C1 segment of cervical spinal cord (tissue), 14 donors: ENCODE measurements at places on chromosomes 2 and 18.

DNA sequence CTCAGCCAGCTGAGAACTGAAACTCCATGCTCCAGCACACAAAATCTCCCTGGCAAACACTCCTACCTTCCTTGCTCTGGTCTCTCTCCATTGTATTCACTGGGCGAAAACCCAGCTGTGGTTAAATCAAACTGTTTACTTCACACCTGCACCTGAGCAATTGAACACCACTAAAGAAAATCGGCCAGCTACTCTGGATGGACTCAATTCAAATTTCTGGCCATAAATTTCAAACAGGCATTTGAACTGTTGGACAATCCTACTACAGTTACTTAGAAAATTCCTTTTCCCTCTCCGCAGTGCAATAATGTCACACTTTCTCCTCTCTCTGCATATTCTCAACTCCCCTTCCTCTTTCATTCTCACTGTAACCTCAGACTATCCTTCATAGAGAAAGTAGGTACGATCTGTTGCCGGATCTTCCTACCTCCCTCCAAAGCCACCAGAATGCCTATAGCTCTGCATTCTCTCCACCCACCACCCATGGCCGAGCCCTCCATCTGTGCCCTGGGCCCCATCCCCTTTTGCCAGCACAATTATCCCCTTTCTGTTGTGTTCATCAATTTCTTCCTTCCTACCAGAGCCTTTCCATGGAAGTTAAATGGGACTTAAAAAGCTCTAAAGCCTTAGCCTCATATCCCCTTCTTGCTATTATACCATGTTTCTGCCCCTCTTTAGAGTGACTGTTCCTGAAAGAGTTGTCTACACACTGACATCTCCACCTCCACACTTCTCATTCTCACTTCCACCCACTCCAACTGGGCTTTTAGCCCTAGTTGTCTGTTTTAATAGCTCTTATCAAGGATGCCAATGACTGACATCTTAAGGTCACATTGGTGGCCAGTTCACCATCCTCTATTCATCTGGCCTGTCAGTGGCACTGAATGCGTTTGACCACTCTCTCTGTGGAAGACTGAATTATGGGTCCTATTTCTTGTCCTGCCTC lies 127.5 kb upstream of the SLC1A4 start:
- DNase-seq: no peak

DNA sequence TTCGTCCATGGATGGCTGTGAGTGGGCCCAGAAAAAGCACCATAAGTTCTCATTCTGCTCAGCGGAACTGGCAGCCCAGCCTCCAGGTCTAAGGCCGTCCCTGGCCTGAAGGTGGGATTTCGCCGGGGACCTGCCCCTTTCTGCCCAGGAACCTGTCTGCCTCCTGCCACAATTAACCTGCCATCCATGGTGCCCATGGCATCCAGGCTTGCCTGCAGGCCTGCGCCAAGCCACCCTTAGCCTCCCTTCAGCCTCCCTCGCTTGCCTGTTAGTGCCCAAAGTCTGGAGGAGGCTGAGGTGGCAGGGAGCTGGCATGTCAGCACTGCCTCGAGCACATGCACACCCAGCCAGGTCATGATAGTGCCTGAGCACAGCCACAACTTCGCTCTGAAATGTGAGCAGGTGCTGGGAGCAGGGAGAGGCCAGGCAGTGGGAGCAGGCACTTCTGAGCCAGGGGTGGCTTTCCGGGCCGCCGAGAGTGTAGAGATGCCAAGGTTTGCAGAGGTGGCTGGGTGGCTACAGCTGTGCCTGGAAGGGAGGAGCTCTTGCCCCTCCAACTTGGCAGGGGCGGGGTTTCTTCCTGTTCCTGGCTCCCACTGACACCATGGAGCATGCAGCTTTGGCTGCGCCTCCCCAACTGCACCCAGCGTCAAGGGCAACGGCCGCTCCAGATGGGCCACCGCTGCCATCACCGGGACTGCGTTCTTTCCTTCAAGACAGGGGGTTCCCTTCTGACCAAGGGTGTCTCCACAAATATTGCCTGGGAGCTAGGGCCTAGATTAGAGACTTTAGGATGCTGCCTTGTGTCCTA lies 648.9 kb upstream of the VRK2 start:
- no peak for DNase-seq

GRCh38 chr2:178882666-178883440 lies 75.6 kb upstream of the TTN start:
- DNase-seq: no peak

DNA sequence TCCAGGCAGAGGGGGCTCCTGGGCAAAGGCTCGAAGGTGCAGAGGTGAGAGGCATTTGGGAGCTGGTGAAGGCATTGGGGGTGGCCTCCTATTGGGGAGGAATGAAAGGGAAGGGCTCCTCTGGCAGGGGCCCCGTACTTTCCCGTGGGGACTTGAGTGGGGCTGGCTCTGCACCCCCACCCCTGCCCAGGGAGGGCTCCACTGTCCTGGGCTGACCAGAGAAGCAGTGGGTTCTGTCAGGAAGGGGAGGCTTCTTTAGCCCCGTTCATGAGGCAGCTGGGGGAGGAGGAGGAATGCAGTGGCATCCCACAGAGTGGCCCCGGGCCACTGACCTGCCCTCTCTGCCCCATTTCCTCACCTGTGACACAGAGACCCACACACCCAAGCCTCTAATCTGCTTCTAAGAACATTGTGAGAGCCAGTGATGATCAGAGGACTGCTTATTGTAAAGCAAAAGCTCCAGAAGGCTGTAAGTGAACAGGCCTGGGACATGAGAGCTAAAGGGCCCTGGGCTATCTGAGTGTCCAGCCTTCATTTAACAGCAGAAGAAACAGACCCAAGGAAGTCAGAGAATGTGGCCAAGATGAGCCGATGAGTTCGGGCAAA lies 38.6 kb upstream of the GPAT2 start:
- no peak for DNase-seq

- no peak for DNase-seq
These were observed 338.9 kb upstream of the SETBP1 start for GRCh38 chr18:44341759-44342158.

- no peak for DNase-seq
These were observed 431.9 kb upstream of the TCF4 start for GRCh38 chr18:56019908-56020307.

- no peak for DNase-seq
These were observed 5.2 kb downstream of the FHOD3 start for GRCh38 chr18:36302676-36303075.

DNA sequence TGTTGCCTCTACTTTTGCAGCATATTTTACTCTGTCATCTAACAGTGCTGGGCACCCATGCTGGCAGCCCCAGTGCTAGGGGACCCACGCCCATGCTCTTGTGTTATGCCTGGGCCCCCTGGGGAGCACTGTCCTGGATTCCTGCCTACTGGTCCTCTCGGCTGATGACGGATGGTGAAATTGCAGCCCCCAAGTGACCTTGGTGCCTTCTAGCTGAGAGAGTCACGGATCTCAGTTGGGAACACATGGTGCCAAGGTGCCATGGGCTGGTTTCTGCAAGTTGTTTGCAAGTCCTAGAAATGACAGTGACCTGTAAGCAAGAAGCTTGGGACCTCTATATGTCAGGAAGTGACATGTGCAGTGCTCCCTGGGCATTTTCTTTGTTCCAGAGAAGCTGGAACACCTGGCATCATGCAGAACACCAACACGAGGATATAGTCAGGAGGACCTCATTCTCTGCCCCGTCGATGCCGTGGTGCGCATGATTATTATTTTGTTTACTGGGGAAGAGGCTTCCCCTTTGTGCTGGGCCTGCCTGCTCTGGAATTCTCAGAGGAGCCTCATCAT lies 187.6 kb downstream of the LDLRAD4 start:
- no peak for DNase-seq

DNA sequence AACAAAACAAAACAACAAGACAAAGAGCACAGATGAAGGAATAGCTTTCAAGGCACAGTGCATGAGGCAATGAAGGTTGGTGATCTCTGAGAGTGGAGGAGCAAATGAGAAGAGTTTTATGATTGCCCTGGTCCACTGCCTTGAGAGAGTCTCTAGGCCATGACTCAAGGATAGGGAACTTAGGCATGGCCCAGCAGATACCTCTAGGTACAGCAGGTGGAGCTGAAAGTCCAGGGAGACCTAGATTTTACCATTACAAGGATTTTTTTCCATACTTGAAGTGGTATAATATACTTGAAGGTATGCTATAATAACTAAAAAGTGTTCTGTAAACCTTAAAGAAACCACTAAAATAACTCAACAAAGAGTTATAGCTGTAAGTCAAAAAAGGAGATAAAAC lies 239.5 kb upstream of the KLHL29 start:
- DNase-seq: no peak

DNA sequence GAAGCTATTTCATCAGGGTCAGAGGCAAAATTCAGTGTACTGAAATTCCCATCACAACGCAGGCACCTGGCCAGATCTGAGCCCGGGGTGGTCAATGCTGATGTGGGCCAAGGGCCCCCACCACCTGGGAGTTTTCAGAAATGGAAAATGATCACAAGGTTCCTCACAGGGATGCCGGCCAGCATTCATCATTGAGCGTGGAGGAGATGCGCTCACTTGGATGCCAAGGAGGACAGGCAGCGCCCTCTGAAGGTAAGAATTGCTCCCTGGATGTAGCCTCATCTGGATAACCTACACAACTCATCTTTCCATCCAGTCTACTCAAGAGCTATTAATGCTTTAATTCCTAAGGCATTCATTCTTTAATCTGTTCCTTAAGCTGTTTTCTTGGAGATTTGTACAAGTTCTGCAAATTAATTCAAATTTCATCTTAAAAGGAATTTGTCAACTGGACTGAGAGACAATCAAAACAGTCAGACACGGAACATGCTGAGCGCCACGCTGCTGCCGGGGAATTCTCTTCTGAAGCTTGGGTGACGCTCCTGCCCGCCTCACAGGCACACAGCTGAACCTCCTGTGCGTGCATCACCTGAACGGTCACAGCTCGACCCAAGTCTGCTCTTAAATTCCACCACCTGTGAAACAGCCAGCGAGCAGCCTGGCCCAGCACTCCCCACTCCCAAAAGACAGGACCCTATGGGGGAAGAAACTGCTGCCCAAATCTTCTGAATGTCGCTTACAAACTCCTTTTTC lies 206.7 kb downstream of the HDAC4 start:
- no peak for DNase-seq

GRCh38 chr2:229001196-229001595 lies 269.9 kb downstream of the PID1 start:
- no peak for DNase-seq

DNA sequence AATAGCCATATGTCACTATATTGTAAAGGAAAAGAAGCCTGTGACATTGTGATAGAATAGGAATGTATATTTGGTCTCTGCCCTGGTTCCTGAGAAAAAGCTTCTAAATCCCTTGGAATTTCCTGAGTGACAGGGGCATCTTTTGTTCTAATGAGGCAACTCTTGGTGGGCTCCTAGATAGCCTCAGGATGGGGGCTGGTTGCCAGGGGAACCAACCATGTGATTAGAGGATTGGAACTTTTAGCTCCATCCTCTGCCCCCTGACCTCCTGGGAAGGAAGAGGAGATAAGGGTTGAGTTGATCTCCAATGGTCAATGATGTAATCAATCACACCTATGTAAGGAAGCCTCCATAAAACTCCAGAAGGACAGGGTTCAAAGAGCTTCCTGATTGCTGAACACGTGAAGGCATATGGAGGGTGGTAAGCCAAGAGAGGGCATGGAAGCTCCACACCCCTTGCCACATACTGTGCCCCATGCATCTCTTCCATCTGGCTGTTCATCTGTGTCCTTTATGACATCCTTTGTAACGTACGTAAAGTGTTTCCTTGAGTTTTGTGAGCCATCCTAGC lies 2.9 kb upstream of the ME2 start:
- DNase-seq: no peak

DNA sequence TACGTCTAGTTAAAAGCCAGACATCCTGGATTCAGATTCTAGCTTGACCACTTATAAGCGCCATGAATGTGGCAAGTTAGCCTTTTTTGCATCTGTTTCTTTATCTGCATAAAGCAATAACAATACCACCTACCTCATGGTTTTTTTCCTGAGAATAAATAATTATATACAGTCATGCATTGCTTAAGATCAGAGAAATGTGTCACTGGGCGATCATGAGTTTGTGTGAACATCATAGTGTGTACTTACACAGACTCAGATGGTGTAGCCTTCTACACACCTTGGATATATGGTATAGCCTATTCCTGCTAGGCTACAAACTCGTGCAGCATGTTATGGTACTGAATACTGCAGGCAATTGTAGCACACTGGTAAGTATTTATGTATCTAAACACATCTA lies 84.7 kb upstream of the PELI1 start:
- no peak for DNase-seq

DNA sequence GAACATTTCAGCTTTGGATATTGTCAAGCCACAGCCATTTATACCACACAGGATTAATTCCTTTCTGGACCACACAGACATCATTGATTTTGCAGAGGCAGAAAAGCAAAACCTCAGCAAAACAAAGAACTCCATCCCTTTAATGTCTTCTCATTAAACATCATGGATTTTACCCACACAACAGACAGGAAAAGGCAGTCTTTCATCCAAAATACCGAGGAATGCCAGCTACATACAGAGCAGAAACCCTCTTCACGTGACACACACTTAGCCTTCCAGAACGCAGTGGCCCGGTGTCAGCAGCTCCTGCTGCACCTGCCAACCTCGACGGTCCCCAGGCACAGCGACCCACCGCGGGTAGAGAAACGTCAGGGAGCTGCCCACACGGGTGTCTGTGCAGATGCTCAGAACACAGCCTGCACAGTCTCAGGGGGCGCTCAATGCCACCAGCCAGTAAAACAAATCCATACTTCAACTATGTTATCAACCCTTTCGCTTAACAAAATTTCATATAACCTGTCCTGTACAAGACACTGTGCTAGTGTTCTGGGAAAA lies 304.5 kb downstream of the EIPR1 start:
- DNase-seq: no peak

- no peak for DNase-seq
These were observed 231.0 kb downstream of the DCC start for GRCh38 chr18:52570975-52571374.

DNA sequence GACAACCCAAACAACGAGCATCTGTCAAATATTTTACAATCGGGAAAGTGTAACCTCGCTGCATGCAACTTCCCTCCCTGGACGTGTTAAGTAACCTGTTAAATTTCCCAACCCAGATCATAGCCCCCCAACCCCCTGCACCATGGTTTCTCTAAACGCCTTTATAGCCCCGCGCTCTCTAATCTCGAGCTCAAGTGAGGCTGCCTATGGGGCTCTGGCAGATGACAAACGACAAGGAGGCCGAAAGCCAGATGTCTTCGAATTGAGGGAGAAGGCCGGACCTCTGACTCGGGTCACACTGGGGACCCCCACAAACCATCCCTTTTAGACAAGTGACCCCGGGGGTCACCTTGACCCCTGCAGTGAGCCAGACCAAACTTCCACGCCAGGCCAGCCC lies 526 bp downstream of the COX7A2L start:
- no peak for DNase-seq

- no peak for DNase-seq
These were observed 201.2 kb downstream of the CDCA7 start for GRCh38 chr2:173555833-173556232.

GRCh38 chr18:66562279-66562678 lies 41.6 kb downstream of the CDH19 start:
- no peak for DNase-seq

- DNase-seq: no peak
These were observed 206.2 kb upstream of the SKOR2 start for GRCh38 chr18:47457614-47458013.
